DMS 273 treated with DMSO at 0.1 percent for 48 hours (cell line): ENCODE measurements at places on chromosomes 1 and 21.

GRCh38 chr1:219657186-219657585 is 44.3 kb upstream of the ZC3H11B start:
- no peak for DNase-seq

GRCh38 chr1:111911061-111911460 is 78.4 kb downstream of the KCND3 start:
- DNase-seq, result peak; percentile 15

- no peak for DNase-seq
Observed at GRCh38 chr1:84107955-84108354, 36.1 kb upstream of the PRKACB start.

GRCh38 chr1:202781180-202781579 is 27.0 kb downstream of the KDM5B start:
- no peak for DNase-seq

GRCh38 chr1:12168451-12169160 is 1.8 kb downstream of the TNFRSF1B start:
- DNase-seq, result no peak

- DNase-seq, result no peak
Observed at GRCh38 chr21:16742741-16743140, 770.1 kb upstream of the CXADR start.

DNA sequence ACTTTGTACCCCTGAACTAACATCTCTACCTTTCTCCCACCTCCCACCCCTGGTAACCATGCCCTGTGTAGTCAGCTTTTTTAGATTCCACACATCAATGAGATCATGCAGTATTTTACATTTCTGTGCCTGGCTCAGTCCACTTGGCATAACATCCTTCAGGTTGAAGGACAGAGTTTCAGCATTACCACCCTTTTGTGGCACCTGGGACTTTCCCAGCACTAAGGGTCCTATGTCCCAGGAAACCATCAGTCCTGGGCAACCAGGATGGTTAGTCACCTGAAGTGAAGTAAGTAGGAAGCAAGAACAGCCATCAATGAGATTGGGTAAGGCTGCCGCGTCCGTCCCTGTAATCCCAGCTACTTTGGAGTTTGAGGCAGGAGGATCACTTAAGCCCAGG is 370.6 kb downstream of the SIPA1L2 start:
- DNase-seq, result no peak

GRCh38 chr21:32001390-32001789 is 128.6 kb downstream of the HUNK start:
- no peak for DNase-seq

DNA sequence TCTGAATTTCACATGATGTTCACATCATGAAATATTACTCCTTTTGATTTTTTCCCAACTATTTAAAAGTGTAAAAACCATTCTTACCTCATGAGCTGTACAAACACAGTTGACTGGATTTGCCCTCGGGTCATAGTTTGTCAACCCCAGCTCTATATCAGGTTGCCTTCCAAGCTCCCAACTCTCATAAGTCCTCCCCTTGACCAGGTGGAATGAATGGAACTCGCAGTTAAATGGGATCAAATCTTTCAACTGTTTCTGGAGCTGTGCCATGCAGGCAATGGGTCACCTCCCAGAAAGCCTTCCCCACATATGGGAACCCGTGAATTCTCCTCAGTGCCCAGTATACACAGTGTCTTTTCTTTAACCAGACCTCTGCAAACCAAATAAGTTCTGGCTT is 169.8 kb upstream of the FOXD3 start:
- DNase-seq, result no peak

GRCh38 chr21:31848326-31848985 is 24.4 kb upstream of the HUNK start:
- DNase-seq, result no peak

- DNase-seq, result no peak
Observed at GRCh38 chr1:226061068-226061840, 1.3 kb upstream of the H3-3A start.

- no peak for DNase-seq
Observed at GRCh38 chr1:2468540-2468939, 7.5 kb upstream of the PLCH2 start.

- DNase-seq, result peak; percentile 28
Observed at GRCh38 chr1:25914074-25914995, 8.1 kb upstream of the STMN1 start.

GRCh38 chr1:116733476-116734365 is 20.5 kb upstream of the CD2 start:
- no peak for DNase-seq

- no peak for DNase-seq
Observed at GRCh38 chr1:239587574-239588369, 201.4 kb downstream of the CHRM3 start.

DNA sequence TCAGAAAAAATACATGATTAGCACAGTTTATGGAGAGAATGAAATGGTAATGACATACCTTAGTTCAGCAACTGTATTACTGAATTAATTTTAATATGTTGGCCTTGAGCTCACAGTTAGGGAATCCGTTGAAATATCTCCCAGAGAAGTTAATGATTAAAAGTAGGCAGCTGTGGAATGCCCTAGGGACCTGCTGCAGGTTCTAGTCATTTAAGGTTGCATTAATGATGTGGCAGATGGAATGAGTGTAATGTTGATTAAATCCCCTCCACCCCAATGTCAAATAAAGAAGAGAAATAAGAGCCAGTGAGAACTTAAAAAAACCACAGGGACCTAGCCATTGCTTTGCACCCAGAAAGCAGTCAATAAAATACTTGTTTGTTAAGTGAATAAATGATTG is 40.3 kb upstream of the TRIM45 start:
- peak; percentile 91 for DNase-seq

- no peak for DNase-seq
Observed at GRCh38 chr1:35594005-35594760, 21.1 kb downstream of the TFAP2E start.
